Skeletal muscle tissue (tissue), 5 donors: ENCODE measurements at places on chromosomes 11 and 22. TPM values are rescaled to one million over a fixed set of nuclear protein-coding genes. Genes with fewer than 3 reads are reported as not detected.

Gene OR8D2
- total RNA-seq = not detected

Gene PTPN5
- total RNA-seq = not detected

Gene CREB3L1
- total RNA-seq = 12.5 TPM

Gene NCF4
- 6.8 TPM for total RNA-seq

Gene CHRM1
- total RNA-seq = not detected

Gene CD3D
- not detected for total RNA-seq

Gene NCR3LG1
- 0.52 TPM for total RNA-seq

Gene FAM181B
- total RNA-seq = under 0.01 TPM

Gene RAB38
- 1.6 TPM for total RNA-seq

Gene SLC6A5
- not detected for total RNA-seq

Gene HMGXB4
- total RNA-seq = 9.9 TPM

Gene P2RY6
- total RNA-seq = 2.1 TPM

Gene MISFA
- not detected for total RNA-seq

Gene PRR14L
- total RNA-seq = 16.7 TPM

Gene PLET1
- total RNA-seq = not detected

Gene ZW10
- total RNA-seq = 19.3 TPM

Gene PIH1D2
- total RNA-seq = 1.6 TPM

Gene SDF2L1
- 4.2 TPM for total RNA-seq

Gene CTSC
- total RNA-seq = 47.0 TPM

Gene TMEM191B
- not detected for total RNA-seq

Gene LARGE2
- not detected for total RNA-seq

Gene C22orf42
- total RNA-seq = not detected

Gene GPHA2
- not detected for total RNA-seq

Gene C11orf21
- total RNA-seq = 1.6 TPM

Gene UBTFL1
- total RNA-seq = not detected

Gene KRTAP5-11
- not detected for total RNA-seq

Gene GGTLC3
- total RNA-seq = not detected

Gene P4HA3
- total RNA-seq = 0.52 TPM

Gene CBX6
- 19.3 TPM for total RNA-seq

Gene LRRC74B
- not detected for total RNA-seq

Gene PLA2G3
- not detected for total RNA-seq

Gene STK33
- total RNA-seq = 3.1 TPM

Gene TYMP
- total RNA-seq = 8.9 TPM

Gene TMEM109
- 45.4 TPM for total RNA-seq

Gene SYT12
- total RNA-seq = not detected

Gene CARD10
- 5.7 TPM for total RNA-seq

Gene P2RY2
- total RNA-seq = 1.0 TPM

Gene KRTAP5-10
- not detected for total RNA-seq

Gene CCDC188
- not detected for total RNA-seq

Gene OR2D2
- not detected for total RNA-seq

Gene GRIK4
- 0.52 TPM for total RNA-seq

Gene TRPM5
- total RNA-seq = under 0.01 TPM

Gene ME3
- 16.7 TPM for total RNA-seq

Gene CARD16
- 4.2 TPM for total RNA-seq

Gene MRGPRF
- total RNA-seq = 16.7 TPM

Gene WNT11
- 18.3 TPM for total RNA-seq

Gene GLYATL1
- total RNA-seq = not detected

Gene C11orf42
- not detected for total RNA-seq

Gene BAIAP2L2
- not detected for total RNA-seq
